Glomerular endothelial cell (primary cell): ENCODE measurements at places on chromosomes 5 and 9. TPM values are rescaled to one million over a fixed set of nuclear protein-coding genes. Genes with fewer than 3 reads are reported as not detected.

The HK3 gene
- total RNA-seq: not detected in 2 replicates

DNA sequence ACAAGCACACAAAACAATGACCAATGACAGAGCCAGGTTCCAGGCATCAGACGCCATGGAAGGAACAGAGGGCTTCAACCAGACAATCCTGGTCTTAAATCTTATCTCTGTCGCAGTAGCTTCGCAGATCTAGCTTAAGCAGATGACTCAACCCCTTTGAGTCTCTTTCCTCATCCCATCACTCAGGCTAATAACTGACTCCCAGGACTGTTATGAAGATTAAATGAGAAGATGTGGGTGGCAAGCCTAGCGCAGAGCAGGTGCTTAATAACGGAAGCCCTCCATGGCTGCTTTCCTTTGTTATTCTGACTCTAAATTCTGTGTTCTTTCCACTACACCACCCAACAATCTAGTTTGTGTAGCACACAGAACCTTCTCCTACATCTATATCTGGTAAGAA is 110.9 kb downstream of the SLC24A2 start:
- no peak for DNase-seq

GRCh38 chr9:209143-209758 is 5.4 kb upstream of the DOCK8 start:
- no peak for DNase-seq

The SHISAL2B gene
- not detected in 2 replicates for total RNA-seq

GRCh38 chr5:34915856-34916192 is 313 bp downstream of the BRIX1 start:
- no peak for DNase-seq

DNA sequence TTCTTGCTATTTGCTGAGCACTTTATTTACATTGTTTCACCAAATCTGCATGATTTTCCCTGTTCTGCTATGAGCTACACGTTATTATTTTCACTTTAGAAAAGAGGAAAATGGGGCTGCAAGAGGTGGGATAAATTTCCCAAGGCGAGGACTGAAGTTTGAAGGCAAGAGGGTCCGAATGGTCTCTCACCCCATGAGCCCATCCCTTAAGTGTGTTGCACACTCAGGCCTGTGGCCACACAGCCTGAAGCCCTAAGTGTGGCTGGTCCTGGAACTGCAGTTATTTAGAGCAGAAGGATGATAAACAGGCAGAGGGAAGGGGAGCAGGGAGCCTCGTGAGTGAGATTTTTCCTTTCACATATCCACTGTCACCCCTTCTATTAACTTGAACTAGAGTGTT is 7.8 kb downstream of the PDE8B start:
- no peak for DNase-seq

The ATG10 gene
- 3.9 and 4.6 TPM in 2 replicates for total RNA-seq

The UIMC1 gene
- total RNA-seq: 23.0 and 30.8 TPM in 2 replicates

The PFN3 gene
- total RNA-seq: not detected in 2 replicates

DNA sequence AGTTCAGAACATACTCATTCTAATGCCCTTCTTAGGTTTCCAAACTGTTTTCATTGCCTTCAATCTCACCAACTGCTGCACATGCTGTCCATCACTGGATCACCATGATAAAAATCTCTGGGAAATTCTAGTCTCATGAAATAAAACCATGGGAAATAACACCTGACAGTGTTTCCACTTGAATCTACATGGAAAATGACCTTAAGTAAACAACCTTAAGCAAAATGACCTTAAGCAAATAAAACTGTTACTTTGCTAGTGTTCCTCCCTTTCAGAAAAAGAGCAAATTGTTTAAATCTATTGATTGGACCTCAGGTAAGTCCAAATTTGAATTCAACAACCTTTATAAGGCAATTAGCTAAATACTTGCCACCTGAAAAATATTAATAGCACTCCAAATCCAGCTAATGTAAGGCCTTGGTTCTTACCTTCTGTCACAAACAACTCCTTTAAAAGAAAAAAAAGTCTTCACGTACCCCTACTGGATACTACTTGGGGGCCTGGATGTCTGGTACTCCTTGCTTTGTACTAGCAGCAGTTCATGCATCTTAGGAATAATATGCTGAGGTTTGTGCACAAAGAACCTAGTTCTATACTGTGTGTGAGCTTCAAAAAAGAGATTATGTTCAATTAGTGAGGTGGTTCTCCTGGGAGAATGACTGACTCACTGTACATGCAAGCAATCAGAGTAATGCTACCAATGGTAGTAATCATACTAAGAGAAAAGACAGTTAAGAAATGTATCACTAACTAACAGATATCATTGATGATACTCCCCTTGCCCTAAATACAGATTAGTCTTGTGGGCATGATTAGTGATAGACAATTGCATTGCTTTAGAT is 630.4 kb downstream of the PSAT1 start:
- DNase-seq: no peak

GRCh38 chr5:43137326-43137725 is 16.6 kb downstream of the ZNF131 start:
- no peak for DNase-seq

The ARSI gene
- 1.8 and 5.3 TPM in 2 replicates for total RNA-seq

GRCh38 chr5:137313526-137314175 is 185.5 kb downstream of the SPOCK1 start:
- no peak for DNase-seq

The GRIA1 gene
- total RNA-seq: not detected in 2 replicates
